Suppressor macrophage treated with lipopolysaccharide for 1 hour (primary cell): ENCODE measurements at places on chromosomes 4 and X.
A peak's percentile ranks its signal among the peaks of the same experiment; 100 is the strongest.

- no peak for DNase-seq
Observed at GRCh38 chrX:139850968-139851367, 81.9 kb downstream of the ATP11C start.

DNA sequence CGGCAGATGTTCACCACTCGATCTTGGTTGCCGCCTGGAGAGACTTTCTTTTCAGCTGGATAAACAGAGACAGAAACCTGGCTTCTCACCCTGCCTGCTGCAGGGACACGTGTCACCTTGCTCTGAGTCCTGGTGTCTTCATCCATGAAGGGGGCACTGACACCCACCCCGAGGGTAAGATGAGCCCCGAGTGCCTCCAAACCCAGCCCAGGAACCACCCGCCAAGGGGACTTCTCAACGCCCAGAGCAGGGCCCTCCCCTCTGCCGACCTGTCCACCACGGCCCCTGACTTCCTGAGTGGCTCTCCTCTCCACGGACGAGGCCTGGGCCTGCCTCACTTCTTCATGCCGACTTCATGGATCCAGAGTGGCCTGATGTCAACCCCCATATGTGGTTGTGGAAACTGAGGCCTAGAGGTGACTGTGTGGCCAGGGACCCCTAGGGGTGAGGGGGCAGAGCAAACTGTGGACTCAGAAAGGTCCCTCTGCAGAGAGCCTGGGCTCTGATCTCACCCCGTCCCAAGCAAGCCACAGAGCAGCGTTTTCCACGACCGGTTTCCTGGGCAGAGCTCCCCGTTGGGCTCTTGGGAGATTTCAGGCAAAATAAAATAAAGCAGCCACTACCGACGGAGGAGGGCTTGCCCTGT, 5.1 kb downstream of the ADRA2C start:
- DNase-seq = no peak

GRCh38 chr4:126850286-126850685, 782.5 kb upstream of the INTU start:
- no peak for DNase-seq

GRCh38 chrX:40383969-40384368, 196.8 kb upstream of the ATP6AP2 start:
- DNase-seq = peak; percentile 25

GRCh38 chrX:48814722-48815121, 11.6 kb upstream of the ERAS start:
- no peak for DNase-seq
